Right ventricle myocardium inferior (tissue), 1 donor: ENCODE measurements at places on chromosomes 6 and 20. TPM values are rescaled to one million over a fixed set of nuclear protein-coding genes. Genes with fewer than 3 reads are reported as not detected.

PTPRK gene
- total RNA-seq = 30.1 TPM

GPR63 gene
- total RNA-seq = 0.65 TPM

RRAGD gene
- total RNA-seq = 126 TPM

NOX3 gene
- not detected for total RNA-seq

RIPPLY2 gene
- not detected for total RNA-seq

RIN2 gene
- total RNA-seq = 54.5 TPM

ZNF165 gene
- 0.35 TPM for total RNA-seq

MRAP2 gene
- not detected for total RNA-seq

SYNDIG1 gene
- total RNA-seq = 15.8 TPM

GJA10 gene
- not detected for total RNA-seq

GHRH gene
- total RNA-seq = not detected

DNMT3B gene
- 0.32 TPM for total RNA-seq

LMBRD1 gene
- total RNA-seq = 50.2 TPM

SIRPD gene
- total RNA-seq = not detected

CST4 gene
- not detected for total RNA-seq
